BJ (cell line): ENCODE measurements at places on chromosomes 13 and 19. TPM values are rescaled to one million over a fixed set of nuclear protein-coding genes. Genes with fewer than 3 reads are reported as not detected.

Gene CLEC17A
- not detected in 2 replicates for polyA plus RNA-seq

Gene CYP2A6
- not detected in 2 replicates for polyA plus RNA-seq

Gene IFT88
- polyA plus RNA-seq: 3.8 and 6.9 TPM in 2 replicates

Gene LYPD5
- 0.40 and 0.50 TPM in 2 replicates for polyA plus RNA-seq

Gene DAND5
- polyA plus RNA-seq: not detected in 2 replicates

Gene GJA3
- 0.05 and 0.13 TPM in 2 replicates for polyA plus RNA-seq

Gene SLAIN1
- 0.06 and 0.16 TPM in 2 replicates for polyA plus RNA-seq

Gene ZNF699
- 2.1 and 3.4 TPM in 2 replicates for polyA plus RNA-seq

DNA sequence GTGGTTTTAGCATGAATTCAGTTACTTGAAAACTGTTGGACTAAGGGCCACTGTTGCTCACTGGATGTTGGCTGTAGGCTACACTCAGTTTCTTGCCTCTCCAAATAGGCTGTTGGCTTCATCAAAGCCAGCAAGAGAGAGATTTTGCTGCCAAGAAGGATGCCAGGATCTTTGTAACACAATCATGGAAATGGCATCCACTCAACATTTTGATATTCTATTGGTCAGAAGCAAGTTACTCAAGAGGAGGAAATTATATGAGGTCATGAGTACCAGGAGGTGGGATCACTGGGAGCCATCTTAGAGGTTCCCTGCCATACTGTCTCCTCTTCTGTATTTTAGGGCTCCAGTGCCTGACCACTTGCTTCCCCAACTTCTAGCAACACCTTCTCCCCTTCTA, 30.6 kb downstream of the SYDE1 start:
- no peak for DNase-seq

DNA sequence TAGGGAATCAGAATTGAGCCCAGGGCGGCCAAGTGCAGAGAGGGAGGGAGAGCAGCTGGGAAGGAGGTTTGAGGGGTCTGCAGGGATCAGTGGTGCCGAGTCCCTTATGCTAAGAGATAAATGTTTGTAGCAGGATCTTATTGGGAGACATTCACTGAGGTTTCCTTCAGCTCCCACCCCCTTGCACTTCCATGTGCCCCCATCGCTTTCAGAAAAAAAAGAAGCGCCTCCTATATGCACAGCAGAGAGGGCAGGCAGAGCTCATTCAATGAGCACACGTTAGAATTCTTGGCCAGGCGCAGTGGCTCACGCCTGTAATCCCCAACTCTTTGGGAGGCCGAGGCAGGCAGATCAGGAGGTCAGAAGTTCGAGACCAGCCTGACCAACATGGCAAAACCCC, 28.0 kb downstream of the CYP4F2 start:
- DNase-seq: no peak

GRCh38 chr19:17331045-17331558, 3.6 kb downstream of the ANO8 start:
- DNase-seq: no peak

DNA sequence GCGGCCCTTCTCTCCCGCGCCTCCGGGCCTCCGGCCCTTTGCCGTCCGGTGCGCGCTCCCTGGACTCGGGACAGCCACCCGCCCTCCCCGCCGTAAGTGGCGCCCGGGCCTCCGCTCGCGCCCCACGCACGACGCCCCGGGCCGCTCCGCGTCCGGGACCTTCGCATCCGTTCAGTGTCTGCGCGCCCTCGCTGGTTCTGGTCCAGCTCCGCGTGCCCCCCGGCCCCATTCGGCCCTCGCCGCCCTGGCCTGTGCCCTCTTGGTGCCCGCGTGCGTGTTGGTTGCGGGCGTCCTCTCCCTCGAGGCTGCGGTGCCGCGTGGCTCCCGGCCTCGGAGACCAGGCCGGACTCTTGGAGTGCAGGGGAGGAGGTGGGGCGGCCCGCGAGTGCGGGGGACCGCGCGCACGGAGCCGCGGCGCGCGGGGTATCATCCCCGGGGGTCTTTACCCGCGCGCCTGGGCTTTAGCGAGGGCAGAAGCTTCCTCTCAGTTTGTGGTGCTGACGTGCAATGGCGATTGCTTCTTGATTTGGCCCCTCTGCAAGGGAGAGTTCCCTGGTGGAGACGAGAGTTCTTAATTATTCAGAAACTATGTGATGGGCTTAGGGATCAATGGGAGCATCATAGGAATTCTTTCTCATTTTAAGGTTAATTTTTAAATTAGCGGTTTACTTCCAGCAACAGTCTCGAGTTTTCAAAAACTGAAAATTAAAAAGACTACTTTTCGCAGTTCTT, 757 bp downstream of the WASF3 start:
- no peak for DNase-seq

DNA sequence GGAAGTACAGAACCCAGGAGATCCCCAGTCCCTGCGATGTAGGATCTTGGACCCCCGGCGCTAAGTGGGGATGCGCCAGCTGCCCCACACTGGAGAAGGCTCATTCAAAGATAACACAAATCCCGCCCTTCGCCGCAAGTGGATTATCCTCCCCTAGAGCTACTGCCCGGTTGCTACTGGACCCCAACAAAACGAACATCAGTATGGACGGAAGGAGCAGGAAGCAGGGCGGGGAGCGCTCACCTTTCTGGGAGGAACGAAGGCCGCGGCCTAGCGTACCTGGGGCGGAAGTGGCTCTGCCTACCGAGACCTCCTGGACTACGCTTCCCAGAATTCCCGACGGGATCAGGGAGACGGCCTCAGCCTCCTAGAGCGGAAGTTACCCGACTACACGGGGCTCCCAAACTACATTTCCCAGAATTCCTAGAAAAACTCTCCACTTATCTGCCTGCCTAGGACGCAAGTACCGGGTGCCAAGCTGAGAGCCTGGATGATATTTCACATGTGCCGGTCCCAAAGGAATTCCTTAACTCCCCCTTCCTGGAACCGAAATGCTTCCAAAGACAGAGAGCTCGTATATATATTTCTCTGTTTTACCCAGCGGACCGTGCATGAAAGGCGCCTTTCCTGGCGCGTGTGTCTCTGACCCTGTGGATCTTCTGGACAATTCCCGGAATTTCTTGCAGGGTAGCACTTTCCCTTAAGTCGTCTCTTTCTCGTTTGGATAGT, at the start of gene ZNF112:
Gene ZNF112, minus strand, starts transcription at position 298 of the 729 bp plus-strand sequence. CDS start 16,141 bp downstream, outside the sequence.
- DNase-seq: peak; percentile 69

- peak; percentile 23 for DNase-seq
Observed at GRCh38 chr19:58150328-58150921, at the start of gene ZNF329. TSS of gene ZNF329 (minus strand) at chr19:58150789. CDS start at chr19:58129503, 21,286 bp downstream.

DNA sequence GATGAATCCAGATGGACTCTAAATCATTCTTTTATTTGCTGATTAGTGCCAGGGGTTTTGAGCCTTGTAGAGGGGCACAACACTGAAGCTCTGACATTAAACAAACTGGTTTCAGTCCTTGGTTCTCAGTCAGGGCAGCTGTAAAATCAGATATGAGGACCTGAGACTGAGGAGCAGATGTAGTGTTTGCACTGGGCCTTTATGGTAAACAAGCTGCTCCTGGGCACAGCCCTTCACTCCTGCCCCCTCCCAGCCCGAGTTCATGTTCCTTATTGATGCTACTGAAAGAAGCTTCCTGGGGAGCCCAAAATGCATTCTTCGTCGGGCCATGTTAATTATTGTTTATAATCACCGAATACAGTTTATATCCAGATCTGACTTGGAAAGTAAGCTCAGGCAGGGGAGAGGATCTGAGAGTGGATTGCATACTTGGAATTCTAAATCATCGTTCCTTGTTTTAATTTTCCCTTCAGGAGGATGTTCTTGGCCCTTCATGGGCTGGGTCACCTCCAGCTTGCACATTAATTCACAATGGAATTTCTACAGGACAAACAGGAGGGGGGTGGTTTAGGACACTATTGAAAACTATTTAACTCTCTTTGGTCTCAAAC, 213.5 kb downstream of the FGF9 start:
- DNase-seq: no peak

DNA sequence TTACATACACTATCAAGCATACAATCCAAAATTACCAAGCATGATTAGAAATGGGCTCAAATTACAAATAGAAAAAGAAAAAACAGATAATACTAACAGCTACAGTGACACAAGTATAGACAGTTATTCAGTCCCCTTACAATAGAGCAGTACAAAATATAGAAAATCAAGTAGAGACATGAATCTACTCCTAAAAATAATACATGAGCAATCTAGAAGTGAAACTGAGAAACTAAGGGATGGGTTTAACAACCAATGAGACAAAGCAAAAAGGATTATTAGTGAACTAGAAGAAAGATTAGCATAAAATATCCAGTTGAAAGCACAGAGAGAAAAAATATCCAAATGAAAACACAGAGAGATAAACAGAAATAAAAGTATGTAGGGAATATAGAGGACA, 426.7 kb downstream of the TBC1D4 start:
- DNase-seq: no peak

DNA sequence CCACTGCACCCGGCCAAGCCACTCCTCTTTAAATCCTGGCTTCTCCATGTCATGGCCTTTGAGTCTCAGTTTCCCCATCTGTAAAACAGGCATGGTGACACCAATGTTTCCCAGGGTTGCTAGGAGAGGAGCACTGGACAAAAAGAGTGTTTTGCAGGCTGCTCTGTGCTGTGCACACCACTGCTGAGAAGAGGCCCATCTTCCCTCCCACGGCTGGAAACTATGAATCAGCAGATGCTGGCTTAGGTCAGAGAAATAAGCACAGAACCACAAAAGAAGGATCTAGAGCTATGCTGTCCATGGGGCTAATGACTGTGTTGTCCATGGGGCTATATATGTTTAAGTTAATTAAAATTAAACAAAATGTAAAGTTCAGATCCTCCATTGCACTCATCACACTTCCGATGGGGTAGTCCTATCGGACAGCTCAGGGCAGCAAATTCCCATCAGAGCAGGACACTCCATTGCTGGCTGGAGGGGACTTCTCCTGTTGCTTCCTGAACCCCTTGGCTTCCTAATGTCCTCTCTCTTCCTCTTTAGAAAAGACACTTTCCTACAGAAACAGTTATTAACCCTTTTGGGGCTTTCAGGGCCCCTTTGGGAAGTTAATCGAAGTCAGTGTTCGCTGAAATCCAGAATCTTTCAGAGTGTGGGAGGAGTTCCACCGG, 37.1 kb downstream of the TSHZ3 start:
- peak; percentile 27 for DNase-seq

DNA sequence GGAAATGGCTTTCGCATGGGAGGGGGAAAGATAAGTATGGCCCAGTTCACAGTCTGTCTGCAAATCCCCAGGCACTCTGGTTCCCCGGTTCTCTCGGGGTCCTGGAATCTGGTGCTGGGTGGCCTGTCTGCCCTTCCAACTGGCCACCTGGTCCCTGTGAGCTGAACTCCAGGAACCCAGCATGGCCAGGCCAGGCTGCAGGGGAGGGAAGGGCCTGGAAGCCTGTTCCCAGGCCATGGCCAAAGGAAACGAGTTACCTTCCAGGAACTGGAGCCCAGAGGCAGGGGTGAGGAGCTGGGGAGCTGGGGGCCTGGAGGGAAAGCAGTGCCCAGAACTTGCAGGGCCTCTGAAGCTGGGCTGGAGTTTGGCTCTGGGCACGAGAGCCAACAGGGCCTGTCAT, 19.1 kb upstream of the PNMA8C start:
- no peak for DNase-seq

DNA sequence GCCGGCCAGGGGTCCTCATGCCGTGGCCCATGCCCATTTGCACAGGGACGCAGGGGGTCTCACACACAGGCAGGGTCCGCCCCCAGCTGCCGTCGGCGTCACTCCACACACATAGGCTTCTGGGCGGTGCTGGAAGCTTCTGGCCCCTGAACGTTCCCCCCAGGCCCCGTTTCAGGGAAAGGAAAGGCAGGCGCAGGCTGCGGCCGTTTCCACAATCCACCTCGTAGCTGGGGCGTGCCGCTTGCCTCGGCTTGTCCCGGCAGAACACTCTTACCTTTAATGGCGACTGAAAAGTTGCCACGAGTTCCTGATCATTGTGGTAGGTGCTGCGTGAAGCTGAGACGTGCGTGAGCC, 53.4 kb downstream of the MCF2L start:
- no peak for DNase-seq
